ENCODE measurements at places on chromosomes 7 and 10.

DNA sequence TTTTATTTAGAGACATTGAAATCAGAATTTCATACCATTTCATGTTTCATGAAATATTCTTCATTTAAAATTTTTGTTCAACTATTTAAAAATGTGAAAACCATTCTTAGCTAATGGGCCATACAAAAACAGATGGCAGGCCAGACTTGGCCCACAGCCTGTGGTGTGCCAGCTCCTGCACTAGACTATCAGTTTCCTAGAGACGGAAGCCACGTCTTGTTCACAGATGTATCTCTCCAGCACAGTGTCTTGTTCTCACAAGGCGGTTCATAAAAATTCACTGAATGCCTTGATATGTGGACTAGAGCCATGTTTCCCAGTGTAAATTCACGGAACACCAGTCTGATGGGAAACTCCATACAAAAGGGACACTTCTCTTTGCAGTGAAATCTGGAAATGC is 216.0 kb downstream of the KCNMA1 start:
- no peak for DNase-seq

- DNase-seq, result peak; percentile 84
Measured at GRCh38 chr10:128069351-128070051, 56.7 kb downstream of the MKI67 start.

- no peak for DNase-seq
Measured at GRCh38 chr7:156445997-156446761, 194.4 kb upstream of the RNF32 start.

DNA sequence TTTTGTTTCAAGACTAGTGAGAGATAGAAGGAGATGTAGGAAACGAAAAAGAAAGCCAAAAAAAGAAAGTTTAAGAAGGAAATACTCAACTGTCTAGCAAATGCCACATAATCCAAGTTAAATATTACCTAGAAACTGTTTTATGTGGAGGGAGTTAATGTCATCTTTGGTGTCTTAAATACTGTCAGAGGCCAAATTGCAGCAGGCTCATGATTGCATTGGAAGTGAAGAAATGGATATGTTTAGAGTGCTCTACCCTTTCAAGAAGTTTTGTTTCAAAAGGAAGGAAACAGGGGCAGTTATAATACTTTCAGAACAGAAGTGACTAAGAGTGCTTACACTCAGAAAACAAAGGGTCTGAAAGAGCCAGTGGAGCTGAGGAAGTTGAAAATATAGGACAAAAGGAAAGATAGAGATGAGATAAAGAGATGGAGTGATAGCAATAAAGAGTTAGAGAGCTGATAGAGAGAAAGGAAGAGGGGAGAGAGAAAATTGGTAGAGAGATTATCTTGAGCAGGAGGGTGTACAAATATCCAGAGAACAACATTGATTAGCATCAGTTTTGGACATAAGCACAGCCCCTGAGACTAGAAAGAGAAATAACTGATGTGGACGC is 28.0 kb upstream of the GNAI1 start:
- no peak for DNase-seq

GRCh38 chr7:100804681-100805431 is 22.5 kb downstream of the EPHB4 start:
- no peak for DNase-seq

GRCh38 chr7:145219461-145219860 is 383.6 kb upstream of the TPK1 start:
- no peak for DNase-seq

- DNase-seq, result peak; percentile 11
Measured at GRCh38 chr10:102347236-102347828, 48.2 kb upstream of the NFKB2 start.

GRCh38 chr10:89262086-89263051 is 10.8 kb upstream of the LIPA start:
- DNase-seq, result no peak

- no peak for DNase-seq
Measured at GRCh38 chr10:51313251-51313650, 239.0 kb downstream of the PRKG1 start.

- DNase-seq, result no peak
Measured at GRCh38 chr7:157500171-157500960, 163.6 kb downstream of the DNAJB6 start.

DNA sequence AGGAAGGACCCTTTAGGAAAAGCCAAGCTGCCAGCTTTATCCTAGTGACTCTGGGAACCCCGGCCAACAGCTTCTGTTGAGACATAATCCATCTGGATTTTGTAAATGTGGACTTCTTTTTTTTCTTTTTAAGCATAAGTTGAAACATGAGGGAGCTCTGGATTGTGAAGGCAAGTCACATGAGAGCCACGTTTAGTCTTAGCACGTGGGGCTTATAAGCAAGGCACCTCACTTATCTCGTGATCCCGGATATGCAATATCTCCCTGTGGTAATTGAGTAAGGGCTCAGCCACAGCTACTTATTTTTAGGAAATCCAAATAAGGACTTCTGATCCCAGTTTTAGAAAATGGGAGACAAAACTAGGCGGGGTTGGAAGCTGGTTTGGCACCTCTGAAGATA is 111.2 kb upstream of the PTN start:
- no peak for DNase-seq

GRCh38 chr10:115963848-115964247 is 309.2 kb downstream of the GFRA1 start:
- no peak for DNase-seq

DNA sequence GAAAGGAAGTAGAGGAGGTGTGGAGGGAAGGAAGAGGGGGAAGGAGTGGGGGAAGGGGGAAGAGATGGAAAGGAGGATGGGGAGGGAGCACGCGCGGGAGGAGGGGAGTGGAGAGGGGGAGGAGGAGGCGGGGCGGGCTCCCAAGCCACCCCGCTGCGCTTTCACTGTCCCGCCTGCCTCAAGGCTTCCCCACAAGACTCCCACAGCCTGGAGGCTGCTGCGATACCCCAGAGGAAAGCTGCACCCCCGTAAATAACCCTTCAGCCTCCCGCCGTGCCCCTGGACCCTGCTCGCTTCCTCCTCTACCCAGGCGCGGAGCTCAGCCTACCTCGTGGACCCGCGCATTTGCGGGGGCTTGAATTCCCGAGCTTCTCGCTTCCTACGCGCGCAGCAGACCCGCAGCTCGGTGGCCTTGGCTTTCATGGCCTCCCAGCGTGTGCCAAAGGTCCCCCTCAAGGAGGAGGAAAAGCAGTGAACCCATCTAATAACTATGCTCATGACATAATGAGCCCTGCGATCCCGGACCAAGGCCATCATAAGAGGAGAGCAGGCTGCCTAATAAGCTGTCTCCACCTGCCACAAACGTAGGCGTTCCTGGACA is at the start of gene C10orf67:
TSS of gene C10orf67 (minus strand) at position 557 of the 601 bp plus-strand sequence. CDS start at position 534, 23 bp downstream.
- peak; percentile 52 for DNase-seq

DNA sequence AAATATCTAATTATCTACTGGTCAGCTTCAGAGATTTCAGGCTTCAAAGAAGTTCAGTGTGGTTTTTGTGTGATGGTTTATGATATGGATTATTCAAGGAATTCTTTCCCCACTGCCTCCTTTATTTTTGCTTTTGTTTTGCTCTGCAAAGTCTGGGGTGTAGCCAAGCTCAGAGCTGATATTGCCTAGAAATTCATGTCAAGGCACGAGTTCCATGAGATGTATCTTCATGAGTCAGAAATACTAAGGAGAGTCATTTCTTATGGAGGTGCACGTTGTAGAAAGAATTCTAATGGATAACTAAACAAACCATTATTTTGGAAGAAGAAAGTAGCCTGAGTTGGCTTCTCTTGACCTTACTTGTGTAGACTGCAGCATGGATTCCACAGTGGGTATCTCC is 37.4 kb downstream of the VIM start:
- no peak for DNase-seq

DNA sequence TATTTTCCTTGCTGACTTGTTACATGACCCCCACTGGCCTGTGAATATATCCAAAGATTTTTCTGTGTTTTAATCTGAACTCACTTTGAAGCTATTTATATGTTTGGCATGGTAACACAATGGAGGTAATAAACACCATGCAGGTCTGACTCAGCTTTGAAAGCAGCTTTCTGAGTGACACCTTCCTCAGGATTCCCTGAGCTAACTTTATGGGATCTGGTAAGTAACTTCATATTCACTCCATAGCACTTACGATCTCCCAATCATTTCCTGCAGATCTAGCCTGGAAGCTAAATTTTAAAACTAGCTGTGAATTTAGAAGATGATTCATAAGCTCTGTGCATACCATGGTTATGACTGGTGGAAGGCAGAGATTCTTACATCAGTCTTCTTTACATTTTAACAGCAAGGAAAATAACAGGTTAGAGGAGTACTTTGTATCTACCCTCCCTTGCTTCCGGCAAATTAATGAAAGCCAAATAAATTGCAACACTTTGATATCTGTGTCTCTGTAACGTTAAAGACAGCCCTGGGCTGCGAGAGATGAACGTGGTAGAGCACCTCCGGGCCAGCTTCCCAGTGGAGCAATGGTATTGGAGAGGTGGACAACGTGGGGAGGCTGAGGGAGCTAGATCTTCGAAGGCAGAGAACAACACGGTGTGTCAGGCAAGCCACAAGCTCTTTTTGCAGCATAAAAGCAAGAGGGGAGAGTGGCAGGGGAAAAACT is 170.2 kb upstream of the KLF14 start:
- no peak for DNase-seq

- DNase-seq, result no peak
Measured at GRCh38 chr10:46560952-46561351, 4.5 kb upstream of the GPRIN2 start.

DNA sequence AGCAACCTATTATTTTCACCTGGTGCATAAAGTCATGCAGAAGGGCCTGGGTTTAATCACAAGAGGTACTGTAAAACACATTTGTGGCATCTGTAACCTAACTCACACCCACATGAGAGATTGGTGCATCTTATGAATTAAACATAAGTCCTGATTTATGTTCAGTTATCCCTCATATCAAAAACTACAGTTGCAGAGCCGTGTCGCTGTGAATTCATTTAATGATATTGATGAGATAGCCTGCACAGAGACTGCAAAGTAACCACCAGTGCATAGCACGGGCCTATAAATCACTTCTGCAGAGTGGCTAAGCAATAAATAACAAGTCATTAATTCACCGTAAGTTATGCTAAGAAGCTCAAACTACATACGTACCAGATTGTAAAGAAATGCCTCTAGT is 178.2 kb downstream of the RELN start:
- no peak for DNase-seq

DNA sequence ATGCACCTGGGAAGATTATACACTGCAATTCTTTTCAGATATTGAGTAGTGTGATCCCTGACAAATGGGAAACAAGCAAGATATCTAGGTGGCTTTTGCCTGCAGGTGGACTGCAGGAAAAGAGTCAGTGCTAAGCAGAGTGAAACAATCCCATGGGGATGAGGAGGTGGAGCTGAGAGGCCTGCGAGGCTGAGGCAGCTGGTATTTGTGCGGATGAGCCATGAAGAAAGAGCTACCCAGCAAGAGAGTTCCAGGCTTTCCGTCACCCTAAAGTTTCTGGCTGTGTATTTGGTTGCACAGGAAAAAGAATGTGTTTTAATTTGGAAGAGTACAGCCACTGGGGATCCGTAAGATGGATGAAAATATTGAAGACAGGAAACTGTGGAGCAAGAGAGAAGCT is 714.1 kb upstream of the COBL start:
- DNase-seq, result no peak
